ENCODE measurements at places on chromosomes 12 and 14.

DNA sequence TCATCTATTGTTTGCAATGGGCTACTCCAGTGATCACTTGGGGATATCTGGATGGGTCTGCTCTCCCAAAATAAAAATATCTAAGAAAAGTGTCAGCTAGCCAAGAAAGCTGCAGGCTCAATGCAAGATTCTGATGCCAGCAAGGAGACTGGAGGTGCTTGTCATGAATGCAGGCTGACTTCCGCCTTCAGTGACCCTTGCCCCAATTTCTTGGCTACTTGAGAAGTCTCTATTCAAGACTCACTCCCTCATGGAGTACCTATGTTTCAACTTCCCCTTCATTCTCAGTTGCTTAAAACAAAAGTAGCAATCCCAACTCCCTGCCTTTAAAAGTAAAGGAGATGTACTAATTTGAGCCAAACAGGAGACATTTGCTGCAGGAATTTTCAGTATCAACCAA, 123.9 kb downstream of the GPR65 start:
- DNase-seq, result no peak

DNA sequence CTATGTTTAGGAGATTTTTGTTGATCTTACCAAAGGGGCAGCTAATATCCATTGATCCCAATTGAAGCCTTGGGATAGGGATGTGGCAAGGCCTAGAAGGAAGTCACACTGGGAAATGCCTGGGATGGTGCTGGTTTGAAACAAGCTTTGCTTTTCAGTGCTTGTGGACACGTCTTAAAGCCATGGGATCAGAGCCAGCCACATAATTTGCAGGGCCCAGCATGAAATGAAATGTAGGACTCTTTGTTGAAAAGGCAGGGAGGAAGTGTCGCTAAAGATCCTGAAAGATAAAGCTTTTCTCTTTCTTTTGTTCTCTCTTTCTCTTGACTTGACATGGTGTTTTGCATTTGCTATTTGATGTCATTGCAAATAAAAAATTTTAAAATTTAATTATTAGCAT, 5.0 kb downstream of the TTC9 start:
- DNase-seq, result no peak

DNA sequence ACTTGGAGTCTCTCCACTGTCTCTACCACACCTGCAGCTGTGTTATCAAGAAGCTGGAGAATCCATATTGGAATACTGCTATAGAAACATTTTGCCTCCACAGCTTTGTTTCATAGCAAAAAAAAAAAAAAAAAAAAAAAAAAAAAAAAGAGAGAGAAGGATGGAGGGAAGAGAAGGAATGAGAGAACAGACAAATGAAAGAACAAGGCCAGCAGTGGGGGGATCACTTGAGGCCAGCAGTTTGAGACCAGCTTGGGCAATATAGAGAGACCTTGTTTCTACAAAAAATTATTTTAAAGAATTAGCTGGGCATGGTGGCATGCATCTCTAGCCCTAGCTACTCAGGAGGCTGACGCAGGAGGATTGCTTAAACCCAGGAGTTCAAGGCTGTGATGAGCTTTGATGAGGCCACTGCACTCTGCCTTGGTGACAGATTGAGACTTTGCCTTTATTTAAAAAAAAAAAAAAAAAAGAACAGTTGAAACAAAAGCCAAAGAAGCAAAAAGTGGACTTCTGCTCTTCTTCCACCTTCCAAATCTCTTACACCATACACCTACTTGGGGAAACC, 8.1 kb downstream of the VEZT start:
- no peak for DNase-seq

DNA sequence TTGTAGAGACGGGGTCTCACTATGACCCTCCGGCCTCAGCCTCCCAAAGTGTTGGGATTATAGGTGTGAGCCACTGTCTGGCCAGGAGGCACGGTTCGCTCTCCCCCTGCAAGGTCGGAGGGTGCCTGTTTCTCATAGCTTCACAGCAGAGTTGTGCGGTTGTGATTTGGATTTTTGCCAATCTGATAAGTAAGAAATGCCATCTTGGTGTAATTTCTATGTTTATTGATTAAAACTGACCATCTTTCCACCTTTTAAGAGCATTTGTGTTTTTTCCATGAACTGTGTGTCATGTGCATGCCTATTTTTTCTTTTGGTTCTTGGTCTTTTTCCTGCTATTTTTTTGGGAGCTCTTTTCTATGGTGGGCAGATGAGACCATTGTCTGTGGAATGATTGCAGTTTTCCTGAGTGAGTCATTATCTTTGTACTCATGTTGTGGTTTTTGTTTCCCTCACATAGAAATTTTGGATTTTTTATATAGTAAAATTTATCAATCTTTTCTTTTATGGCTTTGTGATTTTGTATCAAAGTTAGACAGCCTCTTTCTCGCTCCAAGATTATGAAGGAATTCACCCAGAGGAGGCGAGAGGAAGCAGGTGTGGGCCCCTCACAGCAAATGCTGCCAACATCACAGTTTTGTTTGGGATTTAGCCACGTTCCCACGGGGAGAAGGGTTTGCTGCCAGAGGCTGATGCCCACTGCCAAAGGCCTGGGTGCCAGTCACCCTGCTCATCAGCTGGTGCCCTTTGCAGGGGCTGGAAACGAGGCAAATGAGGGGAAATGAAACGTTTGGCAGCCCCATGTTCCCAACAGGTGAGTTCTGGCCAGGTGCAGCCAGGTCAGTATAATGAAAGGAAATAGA, 47.2 kb downstream of the RFX4 start:
- no peak for DNase-seq

DNA sequence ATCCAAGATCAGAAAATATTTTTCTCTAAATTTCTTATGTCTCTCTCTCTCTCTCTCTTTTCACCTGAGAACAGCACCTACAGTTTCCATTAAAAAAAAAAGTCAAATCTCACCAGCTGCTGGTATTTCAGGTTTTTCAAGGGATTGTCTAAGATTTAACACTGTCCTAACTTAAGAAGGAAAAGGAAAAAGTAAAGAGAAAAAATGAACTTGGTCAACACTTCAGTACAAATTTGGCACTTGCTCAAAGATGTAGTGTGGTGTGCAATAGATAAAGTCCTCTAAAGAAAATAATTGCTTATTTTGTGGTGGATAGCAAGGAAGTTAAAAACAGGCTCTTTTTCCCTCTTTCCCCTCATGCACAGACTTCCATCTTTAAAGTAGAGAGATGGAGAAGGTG, 416.2 kb downstream of the SOX5 start:
- DNase-seq, result no peak

Measured in NCI-H2081 (cell line).